ENCODE measurements at places on chromosomes 13 and 19.

DNA sequence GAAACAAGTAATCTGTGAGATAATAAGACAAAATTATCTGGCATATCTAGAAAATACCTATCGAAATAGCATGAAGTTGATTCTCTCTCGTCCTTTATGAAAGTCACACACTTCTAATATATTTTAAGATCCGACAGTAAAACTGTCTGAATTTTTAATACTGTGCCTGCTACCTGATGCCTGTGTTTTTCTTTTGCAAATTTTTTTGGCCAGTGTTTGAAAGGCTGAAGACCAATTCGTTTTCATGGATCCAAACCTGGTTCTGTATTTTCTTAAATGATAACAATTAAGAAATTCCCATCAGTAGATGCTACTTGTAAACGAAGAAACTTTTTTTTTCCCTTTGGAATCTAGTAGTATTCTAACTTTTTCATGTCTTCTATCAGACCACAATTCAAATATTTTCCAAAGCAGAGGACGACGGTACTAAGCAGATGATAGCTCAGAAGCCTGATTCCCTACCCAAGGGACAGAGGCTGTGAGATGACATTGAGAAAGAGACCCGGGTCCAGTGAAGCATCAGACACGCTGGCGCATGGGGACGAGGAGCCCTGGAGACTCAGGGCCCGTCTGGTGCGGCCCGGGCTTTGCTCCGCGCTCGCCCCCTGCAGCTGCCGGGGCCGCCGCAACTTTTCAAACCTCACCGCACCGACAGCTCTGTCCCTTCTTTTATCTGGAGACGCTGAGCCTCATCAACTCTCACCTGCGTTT, 49.5 kb upstream of the PABPC3 start:
- no peak for DNase-seq

- peak; percentile 70 for DNase-seq
Observed at GRCh38 chr13:77535448-77535847, at the start of gene SCEL. TSS of gene SCEL (plus strand) at chr13:77535706. CDS start at chr13:77555876, 20,170 bp downstream.

- DNase-seq = peak; percentile 68
Observed at GRCh38 chr13:26062853-26063444, 11.1 kb upstream of the SHISA2 start.

DNA sequence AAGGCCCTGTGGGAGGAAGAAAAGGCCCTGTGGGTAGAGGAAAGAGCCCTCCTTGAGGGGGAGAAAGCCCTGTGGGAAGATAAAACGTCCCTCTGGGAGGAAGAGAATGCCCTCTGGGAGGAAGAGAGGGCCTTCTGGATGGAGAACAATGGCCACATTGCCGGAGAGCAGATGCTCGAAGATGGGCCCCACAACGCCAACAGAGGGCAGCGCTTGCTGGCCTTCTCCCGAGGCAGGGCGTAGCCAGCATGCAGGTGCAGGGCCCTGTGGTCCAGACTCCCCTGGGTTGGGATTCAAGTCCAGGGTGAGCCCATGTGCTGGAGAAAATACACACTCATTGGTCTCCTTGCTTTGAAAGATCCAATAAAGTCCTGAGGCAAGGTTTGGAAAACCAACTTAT, 4.1 kb downstream of the CCDC70 start:
- DNase-seq = no peak

- no peak for DNase-seq
Observed at GRCh38 chr19:42196011-42197001, 21.2 kb downstream of the DEDD2 start.

GRCh38 chr13:75294110-75294509, 187.9 kb downstream of the TBC1D4 start:
- DNase-seq = no peak

GRCh38 chr19:30762651-30763050, 390.5 kb downstream of the ZNF536 start:
- no peak for DNase-seq

- DNase-seq = peak; percentile 54
Observed at GRCh38 chr19:40596608-40597328, 4.4 kb upstream of the LTBP4 start.
